Effector CD8-positive, alpha-beta T cell (primary cell): ENCODE measurements at places on chromosomes 1 and 21.

GRCh38 chr1:88763649-88764406, 79.8 kb downstream of the PKN2 start:
- no peak for DNase-seq

DNA sequence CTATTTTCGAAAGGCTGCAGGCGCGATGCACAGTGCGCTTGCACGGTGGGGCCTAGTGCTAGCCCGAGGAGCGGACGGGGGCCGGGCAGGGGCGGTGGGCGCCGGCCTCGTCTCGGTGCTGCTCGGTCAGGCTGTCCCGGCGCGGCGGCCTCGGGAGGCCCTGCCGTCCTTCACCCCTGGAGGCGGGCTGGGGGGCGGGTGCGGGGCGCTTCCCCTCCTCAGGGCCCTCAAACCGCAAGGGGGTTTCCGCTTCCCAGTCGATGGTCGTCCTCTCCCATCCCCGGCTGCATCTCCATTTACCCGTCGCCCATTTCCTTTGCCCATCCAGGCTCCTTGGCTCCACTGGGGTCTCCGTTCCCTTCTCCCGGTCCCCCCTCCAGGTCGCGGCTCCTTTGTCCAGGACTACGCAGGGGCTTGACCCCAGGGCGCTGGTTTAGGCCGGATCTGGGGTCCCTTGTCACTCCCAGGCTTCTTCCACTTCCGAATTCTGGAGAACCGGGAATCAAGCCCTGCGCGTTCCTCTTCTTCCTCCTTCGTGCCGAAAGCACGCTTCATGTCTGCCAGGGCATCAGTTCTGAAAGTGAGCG, 196.3 kb upstream of the LMO4 start:
- no peak for DNase-seq

DNA sequence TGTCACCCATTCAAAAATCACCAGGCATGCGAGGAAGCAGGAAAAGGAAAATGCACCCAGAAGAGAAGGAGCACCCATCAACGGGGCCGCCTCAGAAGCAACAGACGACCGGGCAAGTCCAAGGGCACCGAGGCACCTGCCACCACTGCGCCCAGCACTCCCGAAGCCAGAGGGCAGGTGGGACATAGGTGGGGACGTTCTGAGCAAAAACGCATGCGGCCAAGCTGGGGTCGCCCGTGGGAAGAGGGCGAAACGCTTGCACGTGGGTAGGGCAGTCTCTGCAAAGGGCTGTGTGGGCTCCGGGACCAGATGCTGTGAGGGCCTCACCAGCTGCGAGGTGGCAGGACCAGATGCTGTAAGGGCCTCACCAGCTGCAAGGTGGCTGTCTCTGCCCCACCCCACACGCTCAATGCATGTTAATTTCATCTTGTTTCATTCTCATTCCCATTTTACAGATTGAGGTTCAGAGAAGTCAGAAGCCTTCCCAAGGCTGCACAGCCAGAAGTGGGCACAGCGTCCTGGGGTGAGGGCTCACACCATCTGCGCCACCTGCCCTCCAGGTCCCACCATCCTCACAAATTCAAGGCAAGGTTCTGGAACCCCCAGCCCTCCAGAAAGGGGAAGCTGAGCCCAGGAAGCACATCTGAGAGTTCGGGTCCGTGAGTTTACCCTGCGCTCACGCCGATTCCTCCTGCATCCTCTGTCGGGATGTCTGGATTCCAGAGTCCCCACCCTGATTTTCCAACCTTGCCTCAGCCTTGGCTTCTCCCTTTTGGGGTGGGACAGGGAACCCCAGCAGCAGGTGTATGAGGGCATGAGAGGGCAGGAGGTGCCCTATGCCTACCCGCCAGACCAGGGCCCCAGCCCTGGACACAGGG, 8.2 kb upstream of the SAMD11 start:
- no peak for DNase-seq

- DNase-seq = no peak
These were observed 74.8 kb downstream of the NOS1AP start for GRCh38 chr1:162144268-162144667.

DNA sequence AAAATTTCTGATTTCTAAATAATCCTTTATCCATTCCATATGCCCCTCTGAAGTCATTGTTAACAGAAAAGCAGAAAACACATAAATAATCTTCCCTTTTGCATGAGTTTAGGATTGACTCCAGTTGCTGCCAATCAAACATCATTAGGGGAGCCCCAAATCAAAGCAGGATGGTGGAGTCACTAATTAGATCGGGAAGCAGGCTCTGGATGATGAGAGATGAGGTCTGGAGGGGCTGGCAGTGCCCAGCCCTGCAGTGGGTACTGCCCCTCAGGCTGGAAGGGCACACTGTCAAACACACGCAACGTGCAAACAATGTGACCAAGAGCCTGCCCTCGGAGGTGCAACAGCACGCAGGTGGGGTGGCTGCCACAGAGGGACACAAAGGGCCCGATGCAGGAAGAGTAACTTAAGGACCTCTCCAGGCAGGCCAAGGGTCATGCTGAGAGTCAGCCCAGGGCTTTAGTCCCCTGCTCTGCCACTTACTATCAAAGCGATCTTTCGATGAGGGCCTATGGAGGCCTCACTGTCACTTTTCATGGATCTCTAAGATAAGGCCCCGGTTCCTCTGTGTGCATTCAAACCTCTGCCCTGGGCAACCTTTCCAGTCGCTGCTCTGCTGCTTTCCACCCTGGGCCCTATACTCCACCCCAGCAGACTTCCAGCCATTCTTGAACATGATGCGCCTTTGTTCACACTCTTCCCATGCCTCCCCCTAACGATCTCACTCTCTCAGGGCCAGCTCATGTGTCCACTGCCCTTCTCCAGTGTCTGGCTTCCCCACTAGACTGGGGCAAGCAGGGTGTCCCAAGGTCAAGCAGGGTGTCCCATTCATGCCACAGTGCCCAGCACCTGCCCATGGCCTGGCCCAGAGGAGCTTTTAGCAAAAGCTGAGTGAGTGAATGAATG, 98.9 kb downstream of the DMRTB1 start:
- DNase-seq = no peak

DNA sequence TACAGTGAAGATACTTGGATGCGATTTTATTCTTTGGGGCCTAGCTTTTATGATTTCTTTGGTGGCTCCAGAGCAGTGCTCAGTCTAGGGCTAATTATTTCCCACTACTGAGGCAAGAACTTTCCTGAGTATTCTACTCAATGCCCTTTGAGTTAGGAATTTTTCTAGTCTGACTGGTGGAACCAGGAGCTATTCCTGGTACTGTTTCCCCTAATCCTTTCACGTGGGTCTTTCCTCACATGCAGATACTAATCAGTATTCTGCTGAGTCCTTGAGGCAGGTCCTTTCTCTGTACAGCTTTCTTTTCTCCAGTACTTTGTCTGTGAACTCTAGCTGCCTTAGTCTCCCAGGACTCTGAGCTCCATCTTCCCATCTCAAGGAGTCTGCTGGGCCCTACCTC, 76.7 kb downstream of the TRIM11 start:
- DNase-seq = no peak

DNA sequence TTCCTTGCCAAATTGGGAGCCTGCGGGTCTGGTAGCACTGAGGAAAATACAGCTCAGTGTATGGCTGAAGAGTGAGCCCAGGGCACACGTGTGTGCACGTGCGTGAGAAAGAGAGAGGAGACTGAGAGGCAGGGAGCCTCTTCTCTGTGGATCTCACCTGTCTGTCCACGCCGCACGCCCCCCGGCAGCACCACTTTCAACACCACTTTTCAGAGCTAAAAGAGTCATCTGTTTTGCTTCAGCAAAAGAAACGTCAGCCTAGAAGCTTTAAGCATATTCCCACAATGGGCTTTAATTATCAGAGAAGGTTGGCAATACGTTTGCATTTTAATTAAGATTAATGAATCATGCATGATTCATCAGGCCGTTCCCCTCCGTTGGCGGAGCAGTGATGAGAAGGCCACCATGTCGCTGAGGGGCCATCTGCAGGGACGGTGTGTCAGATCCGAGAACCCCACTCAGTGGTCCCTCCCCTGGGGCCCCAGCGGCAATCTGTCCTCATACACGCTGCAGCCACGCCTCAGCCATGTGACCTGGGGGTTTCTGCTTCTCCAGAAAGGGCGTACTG, 56.8 kb downstream of the SIK1 start:
- DNase-seq = no peak

- no peak for DNase-seq
These were observed at the start of gene KCNA2 for GRCh38 chr1:110605901-110606656. TSS of gene KCNA2 (minus strand) at chr1:110606358. CDS start at chr1:110604782, 1,576 bp downstream.

GRCh38 chr1:116693759-116694480, 26.4 kb upstream of the IGSF3 start:
- DNase-seq = no peak

DNA sequence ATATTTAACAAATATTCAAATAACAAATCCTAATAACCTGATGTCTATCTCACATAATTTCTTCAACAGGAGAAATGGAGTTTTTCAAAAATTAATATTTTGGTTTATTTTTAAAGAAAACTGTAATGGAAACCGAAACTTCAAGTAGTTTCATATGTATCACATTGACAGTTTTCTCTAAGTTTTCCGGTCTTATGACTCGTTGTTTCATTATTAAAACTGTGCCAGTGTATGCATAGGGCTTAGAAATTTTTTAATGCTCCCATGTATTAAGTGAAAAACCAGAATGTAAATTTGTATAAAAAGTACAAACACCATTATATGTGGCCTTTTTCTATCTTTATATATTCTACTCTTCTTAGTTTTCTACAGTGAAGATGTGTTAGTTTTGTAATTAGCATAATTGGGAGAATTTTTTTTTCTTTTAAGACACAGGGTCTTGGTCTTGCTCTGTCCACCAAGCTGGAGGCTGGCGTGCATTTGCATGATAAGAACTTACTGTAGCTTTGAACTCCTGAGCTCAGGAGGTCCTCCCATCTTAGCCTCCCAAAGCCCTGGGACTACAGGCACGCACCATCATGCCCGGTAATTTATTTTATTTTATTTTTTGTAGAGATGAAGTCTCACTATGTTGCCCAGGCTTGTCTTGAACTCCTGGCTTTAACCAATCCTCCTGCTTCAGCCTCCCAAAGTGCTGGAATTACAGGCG, 43.9 kb upstream of the SAMSN1 start:
- no peak for DNase-seq

DNA sequence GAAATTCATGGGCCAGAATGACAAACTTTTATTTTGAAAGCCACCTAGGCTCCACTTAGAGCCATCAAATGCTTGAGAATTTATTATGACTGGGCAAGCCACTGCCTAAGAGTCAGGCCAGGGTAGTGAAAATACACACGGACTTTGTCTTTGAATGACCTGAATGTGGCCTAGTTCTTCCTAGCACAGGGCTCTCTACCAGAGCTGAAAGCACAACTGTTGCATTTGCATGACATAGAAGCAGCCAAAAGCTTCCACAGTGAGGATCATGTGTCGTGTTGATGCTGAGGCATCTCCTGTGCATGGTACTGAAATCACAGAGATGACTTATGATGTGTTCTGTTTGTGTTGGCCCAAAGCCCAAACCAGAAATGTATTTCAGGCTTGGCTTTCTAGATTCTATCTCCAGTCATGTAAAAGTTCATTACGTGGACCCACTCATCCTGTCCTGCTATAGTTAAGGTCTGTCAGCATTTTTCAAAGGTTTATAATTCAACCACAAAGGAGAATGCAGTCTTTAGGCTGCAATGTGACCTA, 164.0 kb upstream of the UBE2U start:
- DNase-seq = no peak

DNA sequence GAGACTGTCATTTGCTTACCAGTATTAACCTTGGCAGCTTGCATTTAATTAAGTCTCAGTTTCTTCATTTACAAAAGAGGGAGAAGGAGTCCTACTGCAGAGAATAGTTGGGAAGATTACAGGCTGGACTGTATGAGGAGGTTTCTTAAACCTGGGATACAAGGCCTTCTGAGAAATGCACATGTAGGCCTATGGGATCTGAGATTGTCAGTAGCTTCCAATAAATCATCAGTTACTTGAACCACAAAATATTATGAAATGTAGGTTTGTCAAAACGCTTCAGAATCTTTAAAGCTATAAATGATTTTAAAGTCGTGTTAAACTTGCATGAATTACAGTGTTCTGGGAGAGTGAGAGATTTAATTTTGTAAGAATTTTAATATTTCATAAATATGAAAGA, 69.6 kb downstream of the NRIP1 start:
- DNase-seq = no peak

DNA sequence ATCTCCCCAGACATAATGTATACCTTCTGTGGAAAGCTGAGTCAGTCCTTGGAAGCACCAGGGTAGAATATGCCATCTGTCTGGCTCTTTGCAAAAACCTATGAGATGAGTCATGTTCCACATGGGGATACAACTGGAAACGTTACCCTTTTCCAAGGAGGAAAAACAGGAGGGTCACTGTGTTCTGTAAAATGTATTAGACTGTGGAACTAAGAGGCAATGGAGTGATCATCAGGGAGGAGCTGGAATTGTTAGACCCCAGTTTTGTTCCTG, 16.1 kb upstream of the PSMD4 start:
- no peak for DNase-seq

DNA sequence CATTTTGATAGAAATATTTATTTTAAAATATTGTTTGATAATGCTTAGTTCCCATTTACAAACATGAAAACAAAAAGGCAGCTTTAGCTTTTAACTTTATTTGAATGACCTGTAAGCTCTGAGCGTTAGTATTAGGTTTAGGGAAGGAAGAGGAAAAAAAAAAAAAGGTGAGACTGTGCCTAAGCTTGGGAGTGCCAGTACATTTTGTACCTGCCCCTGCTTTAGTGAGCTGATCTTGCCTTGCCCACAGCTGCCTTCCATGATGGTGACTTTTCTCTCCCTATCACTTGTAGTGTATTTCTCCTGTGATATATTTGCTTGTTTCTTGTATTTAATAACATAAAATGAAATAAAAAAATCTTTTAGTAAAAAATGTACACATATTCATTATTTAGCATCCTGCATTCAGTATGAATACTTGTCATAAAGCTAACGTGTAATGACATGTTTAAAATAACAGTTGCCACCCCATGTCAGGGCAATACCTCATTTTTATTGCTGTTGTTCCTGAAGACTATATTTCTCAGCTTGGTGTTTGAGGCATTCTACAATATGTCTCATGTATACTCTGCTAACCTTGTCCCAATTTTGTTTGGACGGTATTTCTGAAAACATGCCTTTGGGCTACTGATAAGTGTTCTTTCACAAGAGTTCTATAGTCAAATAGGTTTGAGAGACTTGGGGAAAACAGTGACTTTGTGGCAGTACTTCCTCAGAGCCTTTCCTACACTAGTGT, 76.3 kb downstream of the NEK7 start:
- no peak for DNase-seq

DNA sequence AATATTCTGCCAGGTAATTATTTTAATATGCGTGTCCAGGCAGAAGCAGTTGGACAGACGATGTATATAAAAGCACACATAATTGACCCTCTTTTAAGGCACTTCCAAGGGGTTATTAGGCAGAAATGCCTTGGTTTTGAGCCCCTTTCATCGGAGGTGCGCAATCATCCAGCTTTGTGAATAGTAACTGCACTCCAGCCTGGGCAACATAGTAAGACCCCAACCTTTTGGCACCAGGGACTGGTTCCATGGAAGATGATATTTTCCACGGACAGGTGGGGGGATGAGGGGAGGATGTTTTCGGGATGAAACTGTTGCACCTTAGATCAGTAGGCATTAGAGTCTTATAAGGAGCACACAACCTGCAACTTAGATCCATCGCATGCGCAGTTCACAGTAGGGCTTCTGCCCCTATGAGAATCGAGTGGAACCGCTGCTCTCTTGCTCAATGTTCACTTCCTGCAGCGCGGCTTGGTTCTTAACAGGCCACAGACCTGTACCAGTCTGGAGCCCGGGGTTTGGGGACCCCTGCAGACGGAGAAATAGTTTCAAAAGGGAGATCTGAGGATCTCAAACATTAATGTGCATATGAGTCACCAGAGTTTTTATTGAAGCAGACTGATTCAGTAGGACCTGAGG, 1.8 kb upstream of the MCOLN2 start:
- peak; percentile 13 for DNase-seq
